ENCODE measurements at places on chromosomes 1 and 21.

- peak; percentile 74 for DNase-seq
Observed at GRCh38 chr1:227428803-227429202, 110.5 kb upstream of the CDC42BPA start.

- DNase-seq, result no peak
Observed at GRCh38 chr1:1491601-1492000, 20.0 kb downstream of the ATAD3B start.

GRCh38 chr1:232166942-232167341 is 463.0 kb downstream of the SIPA1L2 start:
- DNase-seq, result no peak

DNA sequence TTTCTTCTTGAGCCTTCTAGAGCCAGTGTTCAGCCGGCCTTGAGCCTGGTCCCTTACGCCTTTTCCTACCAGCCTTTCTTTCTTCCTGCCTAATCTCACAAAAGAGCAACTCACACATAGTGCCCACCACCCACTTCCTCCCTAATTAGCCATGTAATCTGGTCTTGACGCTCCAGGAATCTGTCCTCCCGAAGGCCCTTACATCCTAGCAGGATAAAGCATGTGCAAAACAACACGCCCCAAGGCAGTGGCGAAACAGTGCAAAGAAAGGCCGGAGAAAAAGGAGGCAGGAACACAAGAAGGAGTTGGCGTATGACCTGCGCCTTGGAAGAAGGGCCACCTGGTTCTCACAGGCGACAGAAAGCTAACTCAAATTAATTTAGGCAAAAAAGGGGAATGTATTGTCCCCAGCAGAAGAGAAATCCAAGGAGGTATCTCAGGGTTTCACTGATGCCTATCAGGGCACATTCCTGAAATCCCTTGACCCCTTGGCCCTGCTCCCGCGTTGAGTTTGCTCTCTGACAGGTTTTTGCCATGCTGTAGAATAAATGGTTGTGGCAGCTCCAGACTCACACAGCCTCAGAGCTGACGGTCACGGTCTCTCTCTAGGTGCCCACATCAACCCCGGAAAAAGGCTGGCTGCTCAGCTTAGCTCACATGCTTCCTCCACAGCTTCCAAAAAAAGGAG is 79.0 kb downstream of the ZNF281 start:
- no peak for DNase-seq

DNA sequence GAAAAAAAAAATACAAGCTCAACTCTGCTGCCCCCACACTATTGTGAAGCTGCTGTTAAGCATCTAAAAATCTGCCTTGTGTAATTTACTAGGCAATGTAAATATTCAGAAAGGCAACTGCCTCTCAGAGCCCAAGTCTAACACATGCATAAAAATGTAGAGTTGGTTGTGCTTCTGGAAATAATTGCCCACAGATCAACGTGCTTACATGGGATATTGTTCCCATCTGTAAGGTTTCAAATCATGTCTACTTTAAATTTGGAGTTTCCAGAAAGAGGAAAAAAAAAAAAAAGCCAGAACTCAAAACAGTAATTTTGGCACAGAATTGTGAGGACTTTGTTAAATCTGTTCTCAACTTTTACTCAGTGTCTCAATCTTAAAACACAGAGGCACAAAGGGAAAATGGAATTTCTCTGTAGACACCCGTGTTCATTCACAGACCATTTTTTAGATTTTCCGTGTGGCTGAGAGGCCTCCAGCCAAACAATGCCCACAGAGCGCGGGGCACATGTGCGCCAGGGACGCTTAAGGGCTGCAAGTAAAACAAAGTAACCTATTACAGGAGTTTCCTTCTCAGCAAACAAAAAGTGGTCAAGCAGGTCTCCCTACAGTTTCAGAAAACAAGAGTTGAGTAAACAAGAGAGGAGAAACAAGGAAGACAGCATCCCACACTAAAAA is 115.5 kb downstream of the RERE start:
- DNase-seq, result peak; percentile 65

DNA sequence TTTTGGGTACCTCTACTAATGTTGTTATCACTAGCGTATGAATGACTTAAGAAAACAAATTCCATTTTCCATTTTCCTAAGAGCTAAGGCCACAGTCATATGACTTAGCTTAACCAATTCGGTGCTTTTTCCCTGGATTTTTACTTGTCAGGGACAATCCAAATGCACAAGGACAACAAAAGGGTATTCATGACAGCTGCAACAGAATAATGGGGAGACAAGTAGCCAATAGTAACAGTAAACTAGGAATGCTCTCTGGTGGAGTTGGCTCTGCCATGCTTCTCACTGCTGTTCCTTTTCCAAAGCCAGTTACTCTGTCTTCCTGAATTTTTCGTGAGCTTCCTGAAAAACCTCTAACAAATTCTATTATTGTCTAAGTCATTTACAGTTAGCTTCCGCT is 52.9 kb downstream of the LRRIQ3 start:
- no peak for DNase-seq

GRCh38 chr1:17340358-17340757 is 31.6 kb upstream of the PADI6 start:
- peak; percentile 8 for DNase-seq

DNA sequence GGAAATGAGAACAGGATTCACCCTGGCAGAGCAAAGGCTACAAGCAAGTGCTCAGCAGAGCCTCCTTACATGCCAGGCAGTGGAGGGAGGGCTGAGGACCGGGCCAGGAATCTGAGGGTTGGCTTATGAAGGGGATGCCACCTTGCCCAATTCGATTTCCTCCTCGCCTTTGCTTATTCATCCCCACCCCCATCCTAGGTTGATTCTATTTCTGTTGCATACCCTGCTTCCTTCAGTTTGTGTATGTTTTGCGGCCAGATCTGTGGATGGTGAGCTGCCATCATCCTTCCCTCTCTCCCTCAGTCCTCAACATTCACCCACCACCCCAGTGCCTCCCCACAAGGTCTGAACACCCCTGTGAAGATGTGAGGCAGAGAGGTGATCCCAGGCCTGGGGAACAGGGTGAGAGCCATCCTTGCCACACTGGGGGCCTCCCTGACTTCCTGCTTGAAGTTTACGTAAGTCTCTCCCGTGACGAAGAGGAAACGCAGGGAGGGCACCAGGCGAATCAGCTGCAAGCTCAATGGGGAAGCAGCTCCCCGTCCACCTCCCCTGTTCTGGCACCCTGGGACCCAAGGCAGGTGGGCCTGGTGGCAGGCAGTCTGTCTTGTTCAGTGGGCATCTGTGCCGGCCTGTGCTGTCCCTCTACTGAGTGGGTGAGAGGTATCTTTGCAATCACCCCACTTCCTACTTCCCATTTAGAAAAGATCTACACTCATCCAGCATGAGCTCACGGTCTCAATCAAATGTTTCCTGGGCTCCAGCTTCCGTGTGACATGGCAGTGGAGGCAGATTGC is 50.6 kb upstream of the CNTN2 start:
- DNase-seq, result no peak

DNA sequence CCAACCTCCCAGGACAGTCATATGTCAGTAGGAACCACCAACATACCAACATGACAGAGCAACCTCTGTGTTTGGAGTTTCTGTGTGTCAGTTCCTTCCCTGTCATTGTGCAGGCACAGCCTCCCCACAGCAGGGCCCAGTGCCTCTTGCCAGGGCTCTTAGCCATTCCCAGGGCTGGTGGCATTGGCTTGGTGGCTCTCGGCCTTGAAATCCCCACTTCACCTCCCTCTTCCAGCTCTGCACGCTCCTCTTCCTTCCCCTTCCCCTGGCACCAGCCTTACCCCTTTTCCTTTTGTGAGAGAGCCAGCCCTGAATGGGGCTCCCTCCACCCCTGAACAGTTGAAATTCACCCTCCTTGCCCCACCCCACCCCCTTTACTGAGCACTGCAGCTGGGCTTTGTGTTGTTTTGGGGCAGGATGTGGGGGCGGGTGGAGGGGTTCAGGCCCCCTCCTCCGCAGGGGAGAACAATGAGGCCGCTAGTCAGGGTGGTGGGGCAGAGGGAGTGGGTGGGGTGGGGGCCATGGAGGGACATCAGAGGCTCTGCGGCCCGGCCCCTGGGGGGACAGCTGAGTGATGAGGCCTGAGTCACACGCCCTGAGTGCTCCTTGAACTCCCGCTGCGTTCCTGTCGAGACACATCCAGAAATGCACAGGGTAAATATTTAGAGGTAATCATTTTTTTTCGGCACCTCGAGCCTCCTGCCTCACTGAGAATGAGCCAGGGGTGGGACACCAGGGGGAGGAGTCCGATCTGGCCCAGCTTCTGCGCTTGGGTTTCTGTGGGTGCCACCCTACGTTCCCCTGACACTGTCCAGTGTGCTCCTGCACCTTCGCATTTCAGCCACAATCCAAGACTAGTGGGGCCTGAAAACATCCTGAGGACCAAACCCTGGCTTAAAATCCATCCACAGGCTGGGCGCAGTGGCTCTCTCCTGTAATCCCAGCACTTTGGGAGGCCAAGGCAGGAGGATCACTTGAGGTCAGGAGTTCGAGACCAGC is 28.6 kb downstream of the LGR6 start:
- no peak for DNase-seq

- no peak for DNase-seq
Observed at GRCh38 chr1:226937940-226938725, 2.0 kb upstream of the COQ8A start.

- no peak for DNase-seq
Observed at GRCh38 chr1:55353707-55354620, 138.8 kb upstream of the USP24 start.

DNA sequence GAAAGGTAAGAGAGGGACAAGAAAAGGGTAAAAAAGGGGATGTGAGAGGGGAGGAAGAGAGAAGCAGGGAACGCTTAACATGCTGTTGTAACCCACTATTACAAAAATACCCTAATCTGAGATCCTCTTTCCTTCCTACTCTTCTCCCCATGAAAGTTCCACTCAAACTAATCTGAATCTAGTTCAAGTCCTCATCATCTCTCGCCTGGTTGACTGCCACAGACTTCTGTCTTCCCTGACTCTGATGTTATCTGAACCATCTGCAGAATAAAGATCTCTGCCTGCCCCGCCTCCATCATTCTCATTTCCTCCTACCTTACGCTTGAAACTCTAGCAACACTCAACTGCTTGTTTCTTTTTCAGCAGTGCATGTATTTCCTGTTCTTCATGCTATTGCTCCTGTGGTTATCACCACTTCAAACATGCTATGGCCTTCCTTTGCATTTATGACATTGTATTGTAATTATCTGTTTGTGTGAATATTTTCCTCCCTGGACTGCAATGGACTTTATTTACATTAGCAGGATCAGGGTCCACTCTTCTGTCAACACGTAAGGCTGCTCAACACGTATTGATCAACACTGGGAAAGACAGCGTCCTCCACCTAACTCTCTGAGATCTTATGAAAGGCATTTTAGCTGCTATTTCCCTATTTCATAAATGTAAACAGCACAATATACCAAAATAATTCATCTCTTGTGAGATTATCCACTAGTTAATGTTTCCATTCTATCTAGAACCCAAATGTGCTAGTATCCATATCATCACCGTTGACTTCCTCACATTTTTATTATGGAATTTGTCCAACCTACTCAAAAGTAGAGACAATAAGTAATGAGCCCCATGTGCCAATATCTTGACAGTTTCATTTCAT is 215.5 kb upstream of the USP25 start:
- no peak for DNase-seq

GRCh38 chr1:84377480-84378095 is 20.7 kb upstream of the DNASE2B start:
- DNase-seq, result peak; percentile 54

DNA sequence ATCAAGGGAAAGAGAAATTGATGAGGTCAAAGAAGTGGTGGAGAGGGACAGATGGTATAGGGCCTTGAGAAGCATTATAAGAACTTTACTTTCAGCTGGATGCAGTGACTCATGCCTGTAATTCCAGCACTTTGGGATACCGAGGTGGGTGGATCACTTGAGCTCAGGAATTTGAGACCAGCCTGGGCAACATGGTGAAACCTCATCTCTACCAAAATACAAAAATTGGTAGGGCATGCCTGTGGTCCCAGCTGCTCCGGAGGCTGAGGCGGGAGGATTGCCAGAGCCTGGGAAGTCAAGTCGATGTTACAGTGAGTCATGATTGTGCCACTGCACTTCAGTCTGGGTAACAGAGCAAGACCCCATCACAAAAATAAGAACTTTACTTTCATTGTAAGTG is 5.7 kb downstream of the TMEM50A start:
- DNase-seq, result peak; percentile 31

GRCh38 chr1:147683163-147683763 is 12.9 kb upstream of the ACP6 start:
- no peak for DNase-seq

DNA sequence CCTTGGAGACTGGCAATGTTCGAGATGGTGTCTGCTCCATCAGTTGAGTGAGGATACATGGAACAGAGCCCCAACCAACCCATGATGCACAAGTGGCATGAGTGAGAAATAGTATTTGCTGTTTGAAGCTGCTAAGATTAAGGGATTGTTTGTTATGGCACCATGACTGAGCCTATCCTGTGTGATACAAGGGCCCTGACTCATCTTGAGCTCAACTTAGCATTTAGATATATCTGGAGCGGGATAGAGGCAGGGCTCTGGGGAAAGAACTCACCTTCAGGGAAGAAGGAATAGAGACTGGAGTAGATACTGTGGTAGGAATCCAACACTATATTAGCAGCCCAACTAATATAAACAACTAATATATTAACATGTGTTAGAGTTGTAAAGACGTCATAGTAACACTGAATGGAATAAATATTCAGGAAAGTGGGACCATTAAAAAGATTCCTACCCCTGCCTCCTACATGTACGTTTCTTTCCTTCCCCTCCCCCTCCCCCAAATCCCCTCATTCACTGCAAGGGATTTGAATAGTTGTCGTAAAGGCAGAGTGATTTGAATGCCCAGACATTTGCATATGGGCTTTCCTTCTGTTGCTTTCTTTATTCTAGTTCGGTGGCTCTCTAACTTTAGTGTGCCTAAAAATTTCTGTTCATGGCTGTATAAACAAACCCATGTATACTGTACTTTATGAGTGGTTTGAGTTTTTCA is 106.6 kb upstream of the POU3F1 start:
- no peak for DNase-seq

- no peak for DNase-seq
Observed at GRCh38 chr1:206467915-206468314, 2.4 kb upstream of the IKBKE start.

GRCh38 chr1:147080671-147081394 is 91.4 kb downstream of the PRKAB2 start:
- DNase-seq, result no peak

DNA sequence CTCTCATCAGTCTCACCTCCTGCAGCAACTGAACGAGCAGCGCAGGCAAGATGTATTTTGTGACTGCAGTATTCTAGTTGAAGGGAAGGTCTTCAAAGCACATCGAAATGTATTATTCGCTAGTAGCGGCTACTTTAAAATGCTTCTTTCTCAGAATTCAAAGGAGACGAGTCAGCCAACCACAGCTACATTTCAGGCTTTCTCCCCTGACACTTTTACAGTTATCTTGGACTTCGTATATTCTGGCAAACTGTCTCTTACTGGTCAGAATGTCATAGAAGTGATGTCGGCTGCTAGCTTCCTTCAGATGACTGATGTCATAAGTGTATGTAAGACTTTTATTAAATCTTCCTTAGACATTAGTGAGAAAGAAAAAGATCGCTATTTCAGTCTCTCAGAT is 53.7 kb downstream of the ZBTB8A start:
- no peak for DNase-seq

- DNase-seq, result peak; percentile 53
Observed at GRCh38 chr1:94954263-94955220, 27.6 kb upstream of the CNN3 start.

Data from kidney tubule cell (primary cell).